ENCODE measurements at places on chromosomes 1 and 21. TPM values are rescaled to one million over a fixed set of nuclear protein-coding genes. Genes with fewer than 3 reads are reported as not detected.

Gene LRRC8C
- 7.8 TPM for total RNA-seq

Gene TDRD10
- total RNA-seq, result not detected

Gene UBL4B
- total RNA-seq, result not detected

Gene GFI1
- total RNA-seq, result 0.20 TPM

Gene DIPK1A
- total RNA-seq, result 11.6 TPM

Gene RHEX
- total RNA-seq, result not detected

Gene MARK1
- total RNA-seq, result 0.32 TPM

Gene OR2G2
- total RNA-seq, result not detected

Gene SFN
- 575 TPM for total RNA-seq

Gene ADGRL4
- total RNA-seq, result not detected

Gene ADAMTS5
- total RNA-seq, result not detected

Gene EIF2D
- 35.8 TPM for total RNA-seq

Gene BARHL2
- not detected for total RNA-seq

Gene CFAP57
- total RNA-seq, result 0.33 TPM

Gene MPZ
- 0.13 TPM for total RNA-seq

Gene CSF3R
- total RNA-seq, result not detected

Gene PCP4L1
- 0.12 TPM for total RNA-seq

Gene PLA2G5
- not detected for total RNA-seq

Gene UBE4B
- 13.4 TPM for total RNA-seq
